Activated CD8-positive, alpha-beta T cell treated with anti-CD3 and anti-CD28 coated beads for 36 hours (primary cell): ENCODE measurements at places on chromosomes 2 and 18. TPM values are rescaled to one million over a fixed set of nuclear protein-coding genes. Genes with fewer than 3 reads are reported as not detected.

The NPHP1 gene
- 1.4 TPM for total RNA-seq

The CERKL gene
- total RNA-seq, result 0.20 TPM

The IL36RN gene
- not detected for total RNA-seq

The ANKRD29 gene
- total RNA-seq, result not detected

The LRRC30 gene
- total RNA-seq, result not detected

The LYG1 gene
- total RNA-seq, result 0.81 TPM

DNA sequence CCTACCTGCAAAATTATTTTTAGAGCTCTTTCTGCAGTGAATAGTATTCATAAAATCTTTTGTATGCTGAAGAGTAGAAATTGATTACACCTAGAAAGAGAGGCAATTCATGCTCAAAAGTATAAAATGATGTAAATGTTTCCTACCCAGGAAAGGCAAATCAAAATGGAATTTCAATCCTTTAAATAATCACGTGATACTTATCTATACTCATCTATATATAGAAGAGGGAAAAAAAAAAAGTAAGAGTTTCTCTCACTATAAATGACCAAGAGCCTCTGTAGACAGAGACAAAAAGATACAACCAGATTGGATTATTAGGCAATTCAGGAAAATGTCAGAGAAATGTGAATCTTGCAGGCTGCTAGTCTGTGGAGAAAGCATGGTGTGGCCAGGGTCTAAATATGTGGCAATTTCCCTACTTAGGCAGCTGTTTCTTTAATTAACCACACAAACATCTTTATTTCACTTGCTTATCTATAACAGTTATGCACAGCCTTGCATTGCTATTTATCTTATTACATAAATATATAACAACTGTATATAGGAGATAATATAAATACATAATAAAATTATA is 39.5 kb downstream of the METTL8 start:
- H3K36me3 ChIP-seq, result peaks cover 24% of the 10 kb centered on the region
- H3K4me3 ChIP-seq, result no peak overlapping the region
- no peak overlapping the region for H3K27ac ChIP-seq
- peaks cover 21% of the 10 kb centered on the region for H3K4me1 ChIP-seq
- no peaks in the 10 kb centered on the region for H3K27me3 ChIP-seq

GRCh38 chr2:54834721-54835120 is 111.3 kb downstream of the EML6 start:
- no peaks in the 10 kb centered on the region for H3K27me3 ChIP-seq
- no peak overlapping the region for H3K4me3 ChIP-seq
- no peak for DNase-seq
- no peaks in the 10 kb centered on the region for H3K4me1 ChIP-seq
- H3K36me3 ChIP-seq, result no peaks in the 10 kb centered on the region

DNA sequence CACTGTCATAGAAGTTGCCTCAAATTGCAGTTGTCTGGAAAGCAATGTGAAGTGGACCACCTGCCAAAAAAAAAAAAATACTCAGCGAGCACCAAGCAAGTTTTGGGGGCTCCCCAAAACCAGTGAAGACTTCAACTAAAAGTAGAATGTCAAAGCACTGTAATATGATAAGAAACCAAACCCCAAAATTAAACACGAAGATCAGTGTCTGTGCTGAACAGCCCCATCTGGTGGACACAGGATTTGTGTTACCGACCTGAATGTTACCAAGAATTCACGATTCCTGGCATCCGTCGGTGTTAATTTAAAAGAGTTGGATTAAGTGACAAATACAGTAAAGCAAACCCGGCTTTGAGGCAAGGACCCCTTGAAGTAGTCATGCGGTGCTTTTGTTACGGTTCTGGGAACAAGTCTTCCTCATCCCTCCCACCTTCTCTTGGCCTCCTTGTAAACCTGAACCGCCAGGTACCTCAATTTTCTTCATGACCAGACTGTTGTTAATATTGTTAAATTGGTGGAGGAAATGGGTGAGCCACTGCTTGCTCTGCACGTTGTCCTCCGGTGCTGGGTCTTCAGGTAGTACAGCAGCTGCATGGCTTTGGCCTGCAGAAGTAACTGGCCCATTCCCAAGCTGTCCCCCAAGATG is 31.3 kb upstream of the SSB start:
- DNase-seq, result peak; percentile 79
- peaks cover 19% of the 10 kb centered on the region for H3K27me3 ChIP-seq
- no peak overlapping the region for H3K27ac ChIP-seq
- peak overlapping the region; percentile 49 for H3K4me3 ChIP-seq
- peaks cover 1% of the 10 kb centered on the region for H3K36me3 ChIP-seq

DNA sequence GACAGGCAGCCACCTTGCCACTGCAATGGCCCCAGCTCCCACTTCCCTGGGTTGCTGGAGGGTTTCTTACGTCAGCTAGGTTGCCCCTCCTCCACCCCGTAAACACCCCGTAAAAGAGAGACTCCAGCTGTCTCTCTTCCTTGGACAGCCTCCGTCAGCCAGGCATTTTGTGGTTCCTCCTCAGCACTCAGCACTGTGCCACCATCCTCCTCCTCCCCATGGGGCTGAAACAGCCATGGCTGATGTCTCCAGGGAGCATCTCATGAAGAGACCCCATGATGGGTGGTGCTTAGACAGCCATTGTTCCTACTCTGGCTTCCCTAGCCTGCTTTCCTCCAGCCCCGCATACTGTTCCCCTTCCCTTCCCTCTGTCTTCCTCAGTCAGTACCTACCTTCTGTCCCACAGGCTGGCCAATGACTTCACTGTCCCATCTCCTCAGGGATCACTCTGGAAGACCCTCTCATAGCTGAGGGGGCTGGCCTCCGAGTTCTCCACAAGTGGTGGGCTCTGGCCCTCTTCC is 143.3 kb upstream of the SIX3 start:
- no peak for DNase-seq
- H3K27me3 ChIP-seq, result peaks cover 48% of the 10 kb centered on the region

DNA sequence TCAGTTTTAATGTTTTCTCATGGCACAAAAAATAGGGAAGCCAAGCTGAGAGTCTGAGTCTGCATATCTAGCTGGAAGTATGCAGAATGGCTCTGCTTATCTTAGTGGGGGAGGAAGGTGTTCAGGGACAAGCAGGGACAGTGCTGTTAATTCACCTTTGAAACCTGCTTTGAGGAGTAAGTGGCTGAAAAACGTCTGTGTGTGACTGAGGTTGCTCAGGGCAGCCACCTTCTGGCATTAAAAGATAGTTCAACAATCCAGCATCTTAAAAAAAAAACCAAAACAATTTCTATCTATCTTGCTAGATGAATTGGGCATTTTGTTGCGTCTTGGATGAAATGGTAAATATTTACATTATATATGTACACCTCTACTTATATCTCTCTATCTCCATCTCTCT is 2.0 kb upstream of the TRPM8 start:
- peaks cover 4% of the 10 kb centered on the region for H3K4me1 ChIP-seq
- no peak for DNase-seq
- H3K36me3 ChIP-seq, result no peaks in the 10 kb centered on the region

GRCh38 chr2:50863856-50864255 is 168.1 kb downstream of the NRXN1 start:
- H3K36me3 ChIP-seq, result no peaks in the 10 kb centered on the region
- no peak for DNase-seq
- H3K4me1 ChIP-seq, result no peaks in the 10 kb centered on the region
- no peak overlapping the region for H3K27ac ChIP-seq
- no peak overlapping the region for H3K4me3 ChIP-seq

- H3K4me1 ChIP-seq, result no peaks in the 10 kb centered on the region
- H3K27ac ChIP-seq, result no peak overlapping the region
- H3K4me3 ChIP-seq, result no peak overlapping the region
- DNase-seq, result no peak
These were observed 420.4 kb upstream of the LYPD1 start for GRCh38 chr2:133090358-133090757.

DNA sequence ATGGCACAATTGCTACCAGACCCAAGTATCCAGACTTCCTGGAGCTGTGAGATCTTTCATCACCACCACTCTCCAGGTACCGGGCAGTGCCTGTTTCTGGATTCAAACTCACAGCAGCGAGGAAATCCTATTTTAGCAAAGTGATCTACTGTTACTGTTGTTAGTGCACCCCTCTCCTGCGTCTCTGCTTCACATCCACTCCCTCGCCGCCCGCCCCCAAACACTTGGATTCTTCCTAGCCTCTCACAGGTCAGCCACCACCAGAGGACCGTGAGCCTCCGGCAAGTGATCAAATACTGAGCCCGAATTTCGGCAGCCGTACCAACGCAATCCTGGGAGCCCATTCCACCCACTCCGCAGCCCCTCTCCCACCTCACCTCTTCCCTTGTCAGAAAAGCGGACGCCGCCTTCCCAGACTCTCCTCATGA is 519 bp downstream of the METTL4 start:
- peak overlapping the region; percentile 99 for H3K4me3 ChIP-seq
- H3K27ac ChIP-seq, result peak overlapping the region; percentile 99
- peak; percentile 76 for DNase-seq
- peaks cover 53% of the 10 kb centered on the region for H3K36me3 ChIP-seq
- H3K27me3 ChIP-seq, result no peaks in the 10 kb centered on the region
- H3K4me1 ChIP-seq, result peaks cover 41% of the 10 kb centered on the region

- no peaks in the 10 kb centered on the region for H3K27me3 ChIP-seq
- no peak overlapping the region for H3K27ac ChIP-seq
- no peaks in the 10 kb centered on the region for H3K4me1 ChIP-seq
- H3K4me3 ChIP-seq, result no peak overlapping the region
- no peak for DNase-seq
These were observed 878.0 kb upstream of the PIK3C3 start for GRCh38 chr18:41077076-41077475.

DNA sequence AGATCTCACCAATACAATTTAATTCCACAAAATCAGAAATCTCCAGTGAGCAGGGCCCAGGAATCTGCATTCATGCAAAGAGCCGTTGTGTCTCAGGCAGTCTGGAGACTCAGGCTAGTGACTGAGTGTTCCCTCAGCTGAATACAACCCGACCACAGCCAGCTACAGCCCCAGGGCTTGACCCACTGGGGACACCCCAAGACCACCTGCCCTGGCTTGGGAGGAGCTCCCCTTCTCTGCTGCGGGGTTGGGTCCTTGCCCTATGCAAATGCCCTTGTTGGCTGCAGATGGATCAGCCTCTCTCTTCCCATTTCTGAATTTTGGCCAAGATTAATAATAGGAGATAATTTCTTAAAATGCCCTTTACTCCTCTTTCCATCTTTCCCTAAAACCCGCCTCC is 157.7 kb downstream of the TWIST2 start:
- H3K27ac ChIP-seq, result no peak overlapping the region
- peaks cover 28% of the 10 kb centered on the region for H3K27me3 ChIP-seq
- H3K4me1 ChIP-seq, result no peaks in the 10 kb centered on the region
- DNase-seq, result no peak

GRCh38 chr2:35891528-35891927 is 464.1 kb upstream of the CRIM1 start:
- H3K4me3 ChIP-seq, result no peak overlapping the region
- H3K4me1 ChIP-seq, result peaks cover 12% of the 10 kb centered on the region
- H3K36me3 ChIP-seq, result no peaks in the 10 kb centered on the region
- no peak for DNase-seq

- no peaks in the 10 kb centered on the region for H3K27me3 ChIP-seq
- no peak overlapping the region for H3K27ac ChIP-seq
- no peaks in the 10 kb centered on the region for H3K36me3 ChIP-seq
- peaks cover 5% of the 10 kb centered on the region for H3K4me1 ChIP-seq
- no peak overlapping the region for H3K4me3 ChIP-seq
These were observed 40.5 kb upstream of the RTN4 start for GRCh38 chr2:55090702-55091101.

- peak overlapping the region; percentile 93 for H3K27ac ChIP-seq
- no peak for DNase-seq
- peaks cover 15% of the 10 kb centered on the region for H3K36me3 ChIP-seq
- H3K4me3 ChIP-seq, result peak overlapping the region; percentile 76
These were observed 115.7 kb downstream of the FAM210A start for GRCh38 chr18:13610555-13611141.

DNA sequence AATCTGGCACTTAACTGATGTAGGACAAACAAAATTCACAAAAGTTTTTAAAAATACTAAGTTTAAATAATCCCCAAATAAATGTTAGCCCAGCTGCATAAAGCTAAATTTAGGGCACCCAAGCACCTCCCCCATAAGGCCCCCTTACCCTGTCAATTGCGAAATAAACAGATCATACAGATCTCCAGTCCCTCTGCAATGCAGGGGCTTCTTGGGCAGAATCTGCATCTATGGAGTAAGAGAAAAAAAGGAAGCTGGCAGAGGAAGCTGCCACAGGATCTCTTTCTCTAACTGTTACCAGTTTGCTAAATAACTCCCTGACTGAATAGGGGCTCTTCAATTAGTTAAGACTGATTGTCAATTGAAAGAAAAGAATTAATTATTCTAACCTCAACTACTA is 117.7 kb downstream of the MEMO1 start:
- no peak overlapping the region for H3K27ac ChIP-seq
- H3K4me3 ChIP-seq, result no peak overlapping the region
- peaks cover 27% of the 10 kb centered on the region for H3K36me3 ChIP-seq
- peaks cover 2% of the 10 kb centered on the region for H3K4me1 ChIP-seq
- no peaks in the 10 kb centered on the region for H3K27me3 ChIP-seq

GRCh38 chr2:174623106-174623637 is 25.6 kb upstream of the WIPF1 start:
- peak overlapping the region; percentile 27 for H3K27ac ChIP-seq
- peaks cover 71% of the 10 kb centered on the region for H3K4me1 ChIP-seq
- no peak overlapping the region for H3K4me3 ChIP-seq
- H3K27me3 ChIP-seq, result no peaks in the 10 kb centered on the region
- no peak for DNase-seq
- peaks cover 62% of the 10 kb centered on the region for H3K36me3 ChIP-seq

DNA sequence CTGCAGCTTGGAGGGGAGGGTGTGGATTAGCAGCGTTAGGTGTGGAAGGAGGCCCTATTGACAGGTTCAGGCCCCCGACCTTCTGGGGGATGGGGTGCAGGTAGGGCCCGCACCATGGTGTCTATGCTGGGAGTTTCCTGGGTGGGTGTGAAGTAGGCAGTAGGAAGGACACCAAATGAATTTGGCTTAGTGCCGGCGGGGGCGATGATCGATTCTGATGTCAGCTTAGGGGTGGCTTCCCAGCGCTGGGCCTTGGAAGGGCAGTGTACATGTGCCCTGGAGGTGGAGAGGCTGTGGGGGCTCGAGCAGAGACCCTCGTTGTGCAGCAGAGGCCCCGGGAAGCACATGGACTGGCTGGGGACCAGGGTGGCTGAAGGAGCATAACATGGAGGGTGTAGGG is 21.6 kb downstream of the DCDC2C start:
- H3K27me3 ChIP-seq, result peaks cover 1% of the 10 kb centered on the region
- H3K4me3 ChIP-seq, result no peak overlapping the region
- no peaks in the 10 kb centered on the region for H3K36me3 ChIP-seq
- no peak overlapping the region for H3K27ac ChIP-seq
- H3K4me1 ChIP-seq, result no peaks in the 10 kb centered on the region
